ENCODE measurements at places on chromosomes 12 and 14.

- no peak for DNase-seq
Observed at GRCh38 chr12:89352242-89352491, 134 bp downstream of the DUSP6 start.

- no peak for DNase-seq
Observed at GRCh38 chr12:59472273-59472672, 123.6 kb upstream of the SLC16A7 start.

DNA sequence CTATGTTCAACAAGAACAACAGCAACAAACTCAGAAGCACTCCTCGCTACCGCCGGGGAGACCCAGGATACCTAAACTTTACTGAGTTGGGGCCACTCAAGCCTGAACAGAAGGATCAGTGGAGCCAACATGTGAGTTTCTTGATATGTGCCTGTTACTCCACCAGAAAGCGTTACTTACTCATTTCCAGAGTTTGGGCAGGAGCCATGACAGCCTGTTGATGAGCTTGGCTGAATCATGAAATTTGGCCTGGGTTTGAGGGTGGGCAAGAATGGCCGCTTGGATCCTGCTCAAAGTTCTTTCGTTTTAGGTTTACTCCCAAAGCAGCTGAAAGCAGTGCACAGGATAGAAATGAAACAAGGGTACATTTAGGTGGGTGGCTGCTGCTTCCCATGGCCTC is 12.0 kb upstream of the GALNT6 start:
- DNase-seq: no peak

GRCh38 chr14:44778604-44779003 is 183.1 kb downstream of the KLHL28 start:
- peak; percentile 37 for DNase-seq

DNA sequence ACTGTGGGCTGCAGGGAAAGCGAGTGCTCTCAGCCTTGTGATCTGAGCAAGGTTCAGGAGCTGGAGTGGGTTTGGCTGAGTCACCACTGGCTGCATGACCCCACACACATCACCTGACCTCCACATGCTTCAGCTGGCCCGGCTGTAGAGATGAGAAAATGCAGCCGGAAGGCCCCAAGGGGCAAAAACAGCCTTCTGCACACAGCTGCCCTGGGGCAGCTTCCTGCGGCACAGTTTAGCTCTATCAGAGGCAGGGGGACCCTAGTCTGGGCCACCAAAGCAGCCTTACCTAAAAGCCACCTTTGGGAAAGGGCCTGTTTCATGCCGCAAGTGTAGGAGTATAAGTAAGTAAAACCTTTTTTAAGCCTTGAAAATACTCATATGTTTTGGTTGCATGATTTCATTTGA is 123.3 kb downstream of the SSPN start:
- no peak for DNase-seq

DNA sequence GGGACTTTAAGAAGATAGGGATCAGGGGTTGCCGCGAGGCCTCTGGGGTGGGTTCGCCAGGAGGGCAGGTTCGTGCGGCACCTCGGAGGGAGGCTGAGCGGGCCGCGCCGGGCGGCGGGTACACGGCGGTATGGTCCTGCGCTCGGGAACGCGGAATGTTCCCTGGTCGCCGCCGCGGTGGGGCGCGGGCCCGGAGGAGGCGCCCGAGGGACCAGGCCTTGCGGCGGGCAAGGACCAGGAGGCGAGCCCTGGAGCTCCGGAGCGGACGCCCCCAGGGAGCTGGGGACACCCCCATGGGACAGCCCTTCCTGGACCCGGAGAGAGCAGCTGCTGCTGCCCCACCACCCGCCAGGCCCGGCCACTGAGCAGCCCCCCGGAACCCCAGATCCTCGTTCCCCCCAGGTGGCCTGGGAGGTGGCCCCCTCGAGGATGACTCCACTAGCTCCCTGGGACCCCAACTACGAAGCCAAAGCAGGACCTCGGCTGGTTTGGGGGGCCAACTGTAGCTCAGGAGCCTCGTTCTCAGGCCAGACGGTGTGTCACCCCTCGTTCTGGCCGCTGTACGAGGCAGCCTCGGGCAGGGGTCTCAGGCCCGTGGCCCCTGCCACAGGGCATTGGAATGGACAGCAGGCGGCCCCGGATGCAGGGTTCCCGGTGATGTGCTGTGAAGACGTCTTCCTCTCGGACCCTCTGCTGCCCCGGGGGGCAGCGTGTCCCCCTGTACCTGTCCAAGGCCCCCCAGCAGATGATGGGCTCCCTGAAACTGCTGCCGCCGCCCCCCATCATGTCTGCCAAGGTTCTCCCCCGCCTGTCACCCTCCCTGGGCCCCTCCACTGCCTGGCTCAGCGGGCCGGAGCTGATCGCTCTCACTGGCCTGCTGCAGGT is 45.6 kb upstream of the SLC8A3 start:
- DNase-seq: no peak

DNA sequence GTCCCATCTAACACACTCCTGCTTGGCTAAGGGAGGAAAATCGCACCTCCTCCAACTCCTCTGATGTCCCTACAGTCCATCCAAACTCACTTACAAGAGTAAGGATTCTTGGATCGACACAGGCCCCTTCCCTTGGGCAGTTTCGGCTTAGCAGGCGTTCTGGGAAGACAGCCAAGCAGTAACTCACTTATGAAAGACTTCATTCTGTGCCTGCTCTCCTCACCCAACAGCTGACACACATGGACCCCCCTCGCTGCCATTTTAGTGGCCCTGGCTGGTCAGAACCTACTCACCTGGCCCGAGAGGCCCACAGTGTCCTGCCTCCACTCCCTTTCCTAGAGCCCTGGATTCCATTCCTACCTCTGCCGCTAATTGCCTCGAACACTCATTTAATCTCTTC is 52.3 kb upstream of the BCL2L14 start:
- DNase-seq: no peak

GRCh38 chr14:33846100-33846824 is 104.6 kb downstream of the EGLN3 start:
- no peak for DNase-seq

DNA sequence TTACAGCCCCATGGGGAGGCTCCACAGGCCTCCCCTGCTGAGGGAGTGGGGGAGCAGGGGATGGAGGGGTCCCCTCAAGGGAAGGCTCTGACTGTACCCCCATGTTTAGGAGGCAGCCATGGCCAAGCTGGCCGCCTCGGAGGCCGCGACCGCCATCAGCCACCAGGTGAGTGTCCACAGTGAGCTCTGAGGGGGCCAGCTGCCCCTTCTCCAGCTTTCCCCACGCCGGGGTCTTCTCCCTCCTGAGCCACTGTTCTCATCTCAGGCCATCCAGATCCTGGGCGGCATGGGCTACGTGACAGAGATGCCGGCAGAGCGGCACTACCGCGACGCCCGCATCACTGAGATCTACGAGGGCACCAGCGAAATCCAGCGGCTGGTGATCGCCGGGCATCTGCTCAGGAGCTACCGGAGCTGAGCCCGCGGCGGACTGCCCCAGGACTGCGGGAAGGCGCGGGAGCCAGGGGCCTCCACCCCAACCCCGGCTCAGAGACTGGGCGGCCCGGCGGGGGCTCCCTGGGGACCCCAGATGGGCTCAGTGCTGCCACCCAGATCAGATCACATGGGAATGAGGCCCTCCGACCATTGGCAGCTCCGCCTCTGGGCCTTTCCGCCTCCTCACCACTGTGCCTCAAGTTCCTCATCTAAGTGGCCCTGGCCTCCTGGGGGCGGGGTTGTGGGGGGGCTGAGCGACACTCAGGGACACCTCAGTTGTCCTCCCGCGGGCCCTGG is 13.6 kb downstream of the ACADS start:
- no peak for DNase-seq

- DNase-seq: no peak
Observed at GRCh38 chr12:127810041-127810440, 456.9 kb upstream of the TMEM132C start.

All from neuronal stem cell (in vitro differentiated cells).